ENCODE measurements at places on chromosomes 6 and 20. TPM values are rescaled to one million over a fixed set of nuclear protein-coding genes. Genes with fewer than 3 reads are reported as not detected.
A peak's percentile ranks its signal among the peaks of the same experiment; 100 is the strongest.

DNA sequence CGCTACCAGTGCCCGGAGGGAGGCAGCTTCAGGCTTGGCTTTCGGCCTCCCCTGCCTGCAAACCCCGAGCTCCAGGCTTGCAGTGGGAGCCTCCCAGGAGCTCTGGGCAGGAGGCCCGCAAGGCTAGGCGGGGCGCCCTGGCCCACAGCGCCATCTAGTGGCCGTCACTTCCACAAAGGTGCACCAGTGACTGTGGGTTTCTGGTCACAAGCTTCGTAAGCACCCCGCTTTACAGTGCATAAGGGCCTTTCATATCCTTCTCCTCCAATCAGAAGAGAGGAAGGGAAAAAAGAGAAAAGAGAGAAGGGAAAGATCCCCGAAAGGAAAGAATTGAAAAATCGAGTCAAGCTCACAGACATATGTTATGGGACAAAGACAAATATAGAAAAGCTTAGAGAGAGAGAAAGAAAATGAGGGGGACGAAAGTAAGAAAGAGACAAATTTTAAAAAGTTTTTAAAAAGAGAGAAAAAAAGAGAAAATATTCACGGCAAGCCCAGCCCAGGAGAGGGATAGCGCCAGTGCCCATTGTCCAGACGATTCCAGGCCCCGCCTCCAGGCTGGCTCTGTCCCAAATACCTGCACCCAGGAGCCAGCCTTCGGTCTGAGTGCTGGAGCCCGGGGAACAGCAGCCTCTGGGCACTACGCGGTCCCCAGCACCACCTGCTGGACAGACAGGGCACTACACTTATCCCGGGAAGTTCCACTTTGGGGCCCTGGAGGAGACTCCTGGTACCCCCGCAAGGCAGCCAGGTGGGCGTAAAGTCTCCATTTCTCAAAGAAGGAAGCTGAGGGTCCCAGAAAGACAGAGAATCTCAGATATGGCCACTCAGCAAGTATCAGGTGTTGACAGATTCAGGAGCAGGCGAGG lies 207.1 kb downstream of the PREX1 start:
- peak overlapping the region; percentile 19 for H3K4me3 ChIP-seq
- H3K4me1 ChIP-seq, result no peaks in the 10 kb centered on the region
- H3K36me3 ChIP-seq, result no peaks in the 10 kb centered on the region
- H3K27ac ChIP-seq, result no peak overlapping the region
- peak; percentile 47 for DNase-seq

DNA sequence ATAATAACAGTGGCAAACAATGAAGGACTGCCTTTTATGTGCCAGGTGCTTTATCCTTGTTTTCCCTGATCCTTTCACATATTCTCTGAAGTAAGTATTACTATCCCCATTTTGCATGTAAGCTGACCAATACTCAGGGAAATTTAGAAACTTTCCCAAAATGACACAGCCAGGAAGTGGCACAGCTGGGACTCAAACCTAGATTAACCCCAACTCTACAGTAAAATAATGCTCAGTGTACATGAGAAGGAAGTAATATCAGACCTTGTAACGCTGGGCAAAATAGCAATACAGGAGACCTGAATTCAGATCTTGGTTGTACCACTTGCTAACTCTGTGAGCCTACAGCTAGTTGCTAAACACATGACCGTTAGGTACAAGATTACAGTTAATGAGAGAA lies 26.8 kb upstream of the NRSN1 start:
- no peak overlapping the region for H3K27ac ChIP-seq
- no peak for DNase-seq
- H3K27me3 ChIP-seq, result no peaks in the 10 kb centered on the region
- no peak overlapping the region for H3K4me3 ChIP-seq

GRCh38 chr6:10534419-10534762 lies 13.2 kb downstream of the GCNT2 start:
- H3K4me1 ChIP-seq, result peaks cover 2% of the 10 kb centered on the region
- peaks cover 5% of the 10 kb centered on the region for H3K27me3 ChIP-seq
- no peak overlapping the region for H3K4me3 ChIP-seq
- no peak for DNase-seq

- H3K36me3 ChIP-seq, result no peaks in the 10 kb centered on the region
- no peaks in the 10 kb centered on the region for H3K27me3 ChIP-seq
- H3K27ac ChIP-seq, result no peak overlapping the region
- H3K4me1 ChIP-seq, result no peaks in the 10 kb centered on the region
Observed at GRCh38 chr6:167872538-167873210, 46.0 kb downstream of the AFDN start.

- H3K4me1 ChIP-seq, result no peaks in the 10 kb centered on the region
- DNase-seq, result no peak
- H3K27me3 ChIP-seq, result no peaks in the 10 kb centered on the region
- no peaks in the 10 kb centered on the region for H3K36me3 ChIP-seq
- H3K4me3 ChIP-seq, result no peak overlapping the region
Observed at GRCh38 chr6:53691667-53692133, 26.1 kb upstream of the KLHL31 start.

DNA sequence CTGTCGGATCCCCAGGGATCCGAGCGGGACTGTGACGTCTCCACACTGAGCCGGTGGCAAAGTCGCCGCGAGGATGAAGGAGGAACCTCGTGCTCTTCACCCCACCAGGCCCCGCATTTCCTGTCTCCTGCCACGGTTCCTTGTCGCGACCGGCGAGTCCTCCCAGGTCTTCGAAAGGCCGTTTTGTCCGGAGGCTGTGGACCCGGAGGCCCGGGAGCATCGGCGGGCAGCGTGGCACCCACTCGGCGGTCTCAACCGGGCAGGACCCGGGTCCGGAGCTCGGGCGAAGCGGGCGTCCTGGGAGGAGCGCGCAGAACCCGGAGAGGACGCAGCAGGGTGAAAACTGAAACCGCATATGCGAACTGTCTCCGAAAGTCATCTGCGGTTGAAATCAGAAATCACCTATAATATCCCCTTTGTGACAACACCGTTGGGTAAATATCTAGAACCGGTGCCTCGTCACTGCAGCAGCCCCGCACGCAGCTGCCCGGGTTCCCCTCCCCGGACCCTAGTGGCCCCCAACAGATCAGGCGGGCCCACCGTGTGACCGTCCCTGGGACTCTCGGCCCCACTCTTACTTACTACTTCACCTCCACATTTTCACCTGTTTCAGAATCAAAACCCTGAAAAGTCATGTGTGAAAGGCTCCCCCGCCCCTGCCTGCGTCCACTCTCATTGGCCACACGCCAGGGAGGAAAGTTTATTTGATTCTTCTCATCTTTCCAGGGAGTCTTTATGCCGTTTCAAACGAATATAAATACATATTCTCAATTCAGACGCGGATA lies 3.1 kb upstream of the ULBP2 start:
- peak overlapping the region; percentile 45 for H3K4me3 ChIP-seq
- H3K4me1 ChIP-seq, result peaks cover 42% of the 10 kb centered on the region
- H3K27ac ChIP-seq, result no peak overlapping the region
- DNase-seq, result peak; percentile 45
- no peaks in the 10 kb centered on the region for H3K36me3 ChIP-seq
- H3K27me3 ChIP-seq, result peaks cover 75% of the 10 kb centered on the region

DNA sequence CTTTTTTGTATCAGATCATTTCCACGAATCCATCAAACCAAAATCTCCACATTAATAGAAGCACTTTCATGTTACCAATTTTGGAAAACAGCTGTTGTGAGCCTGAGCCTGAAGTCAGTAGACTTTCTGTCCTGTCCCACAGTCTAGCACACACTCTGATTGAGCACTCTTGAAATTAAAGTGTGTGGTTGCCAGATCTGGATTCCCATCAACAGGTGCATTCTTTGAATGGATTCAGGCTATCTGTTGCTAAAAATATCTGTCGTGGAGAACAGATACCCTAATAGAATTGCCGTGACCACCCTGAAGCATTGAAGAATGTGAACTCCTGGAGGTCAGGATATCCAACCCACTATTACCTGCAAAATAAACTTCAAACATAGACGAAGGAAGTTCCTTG lies 73.3 kb downstream of the TFAP2A start:
- H3K4me1 ChIP-seq, result no peaks in the 10 kb centered on the region
- no peak overlapping the region for H3K27ac ChIP-seq
- no peaks in the 10 kb centered on the region for H3K36me3 ChIP-seq
- no peak for DNase-seq
- H3K27me3 ChIP-seq, result no peaks in the 10 kb centered on the region
- H3K4me3 ChIP-seq, result no peak overlapping the region

DNA sequence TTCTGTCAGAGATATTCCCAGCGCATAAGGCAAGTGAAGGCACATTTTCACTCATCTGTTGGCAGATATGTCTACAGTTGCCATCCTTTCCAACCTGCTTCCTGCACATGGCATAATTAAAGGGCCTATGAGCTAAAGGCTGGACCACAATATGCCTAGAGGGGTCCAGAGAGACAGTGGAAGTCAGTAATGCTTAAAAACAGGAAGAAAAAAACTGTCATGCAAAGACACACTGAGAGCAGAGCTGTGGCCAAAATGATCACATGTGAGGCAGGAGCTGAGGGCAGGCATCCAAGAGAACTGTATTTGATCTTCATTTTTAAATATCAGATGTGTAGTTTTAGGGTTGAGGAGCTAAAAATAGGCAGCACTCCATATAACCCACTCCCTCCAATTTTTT lies 125.0 kb upstream of the BACH2 start:
- H3K27ac ChIP-seq, result no peak overlapping the region
- H3K4me1 ChIP-seq, result no peaks in the 10 kb centered on the region
- no peaks in the 10 kb centered on the region for H3K36me3 ChIP-seq
- no peak overlapping the region for H3K4me3 ChIP-seq
- no peak for DNase-seq
- no peaks in the 10 kb centered on the region for H3K27me3 ChIP-seq

SNX5 gene
- 56.7 TPM for total RNA-seq

- H3K4me3 ChIP-seq, result no peak overlapping the region
- H3K27me3 ChIP-seq, result peaks cover 13% of the 10 kb centered on the region
- no peaks in the 10 kb centered on the region for H3K36me3 ChIP-seq
- no peak overlapping the region for H3K27ac ChIP-seq
- no peak for DNase-seq
- H3K4me1 ChIP-seq, result peaks cover 3% of the 10 kb centered on the region
Observed at GRCh38 chr20:63775096-63775978, 35.8 kb downstream of the SLC2A4RG start.

GRCh38 chr6:106733386-106733785 lies 104.0 kb downstream of the QRSL1 start:
- H3K4me3 ChIP-seq, result no peak overlapping the region
- no peak overlapping the region for H3K27ac ChIP-seq
- DNase-seq, result no peak
- no peaks in the 10 kb centered on the region for H3K36me3 ChIP-seq
- H3K4me1 ChIP-seq, result no peaks in the 10 kb centered on the region

C6orf118 gene
- not detected for total RNA-seq

DNA sequence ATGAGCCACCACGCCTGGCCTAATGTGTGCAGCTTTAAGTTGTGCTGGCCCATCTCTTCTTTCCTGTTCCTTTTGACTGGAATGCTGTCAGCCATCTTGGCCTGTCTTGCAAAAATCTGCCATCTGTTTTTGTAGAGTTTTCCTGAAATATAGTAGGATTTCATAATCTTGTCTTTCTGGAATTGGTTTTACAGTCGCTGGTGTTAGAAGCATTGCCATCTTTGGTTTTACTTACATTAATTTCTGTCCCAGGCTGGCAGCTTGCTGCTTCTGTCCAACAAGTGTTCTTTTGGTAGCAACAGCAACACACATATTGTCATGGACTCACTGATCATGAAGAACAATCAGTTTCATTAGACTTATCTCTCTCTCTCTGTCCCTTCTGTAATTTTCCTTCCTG lies 29.1 kb upstream of the TULP1 start:
- H3K4me1 ChIP-seq, result peaks cover 3% of the 10 kb centered on the region
- no peak overlapping the region for H3K27ac ChIP-seq
- H3K36me3 ChIP-seq, result no peaks in the 10 kb centered on the region
- H3K4me3 ChIP-seq, result no peak overlapping the region
- no peak for DNase-seq

GRCh38 chr20:10893321-10893720 lies 219.5 kb upstream of the JAG1 start:
- H3K4me1 ChIP-seq, result no peaks in the 10 kb centered on the region
- no peak for DNase-seq
- H3K27ac ChIP-seq, result no peak overlapping the region
- H3K27me3 ChIP-seq, result no peaks in the 10 kb centered on the region

DNA sequence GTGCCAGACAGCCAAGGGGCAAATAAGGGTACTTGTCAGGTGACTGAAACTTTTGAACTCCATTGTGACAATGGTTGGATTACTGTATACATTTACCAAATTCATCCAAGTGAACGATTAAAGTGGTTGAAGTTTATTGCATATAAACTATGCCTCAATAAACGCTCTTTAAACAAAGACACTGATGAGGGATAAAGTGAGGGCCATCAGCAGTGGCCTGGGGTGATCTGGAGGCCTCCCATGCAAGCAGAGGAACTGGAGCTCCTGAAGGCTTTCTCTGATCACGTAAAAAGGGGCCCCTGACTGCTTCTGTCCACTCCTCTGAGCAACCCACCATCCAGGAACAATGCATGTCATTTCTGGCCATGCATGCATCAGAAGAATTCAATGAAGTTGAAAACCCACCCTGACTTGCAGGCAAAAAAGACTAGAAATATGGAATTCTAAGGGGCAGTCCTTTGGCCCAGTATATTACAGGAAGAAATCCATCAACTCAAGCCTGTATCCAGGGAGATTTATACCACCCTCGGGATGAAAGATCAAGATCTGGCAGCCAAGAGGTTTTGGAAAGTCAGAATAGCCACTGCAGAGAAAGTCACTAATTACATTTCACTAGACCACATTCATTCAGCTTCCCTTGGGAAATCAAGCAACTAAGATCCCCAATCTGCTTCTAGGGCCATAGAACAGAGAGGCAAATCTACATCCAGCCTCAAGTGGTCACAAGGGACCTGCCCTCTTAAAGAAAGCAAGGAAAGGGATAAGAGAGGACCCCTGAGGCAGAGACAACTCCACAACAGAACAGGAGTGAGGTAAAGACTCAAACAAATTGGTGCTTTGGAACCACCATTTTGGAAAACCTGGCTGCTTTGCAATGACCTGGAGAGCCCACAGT lies 31.7 kb upstream of the RAB22A start:
- H3K4me3 ChIP-seq, result no peak overlapping the region
- no peaks in the 10 kb centered on the region for H3K4me1 ChIP-seq
- DNase-seq, result no peak
- H3K27me3 ChIP-seq, result no peaks in the 10 kb centered on the region
- H3K27ac ChIP-seq, result no peak overlapping the region

VNN1 gene
- not detected for total RNA-seq

PRKN gene
- 3.6 TPM for total RNA-seq

DNA sequence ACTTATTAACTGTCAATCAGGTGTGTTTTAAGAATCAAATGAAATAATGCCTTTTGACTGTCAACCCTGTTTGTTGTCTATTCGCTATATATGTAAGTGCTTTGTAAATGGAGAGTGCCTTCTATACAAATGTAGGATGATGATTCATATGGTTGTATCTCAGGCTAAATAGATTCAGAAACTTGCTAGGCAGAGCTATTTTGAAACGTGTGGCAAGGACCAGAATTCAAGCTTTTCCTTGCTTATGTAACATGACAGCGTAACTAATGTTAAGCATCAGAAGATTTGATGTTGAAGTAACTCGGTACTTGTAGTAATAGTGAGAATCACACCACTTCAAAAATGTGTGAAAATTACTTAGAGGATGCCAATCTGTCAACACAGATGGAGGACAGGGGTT lies 3.4 kb downstream of the OGFRL1 start:
- no peak overlapping the region for H3K27ac ChIP-seq
- H3K36me3 ChIP-seq, result peaks cover 24% of the 10 kb centered on the region
- no peak for DNase-seq

LRRC1 gene
- 2.9 TPM for total RNA-seq

GRCh38 chr6:25842526-25842925 lies 10.7 kb upstream of the SLC17A1 start:
- DNase-seq, result no peak
- no peaks in the 10 kb centered on the region for H3K4me1 ChIP-seq
- no peaks in the 10 kb centered on the region for H3K36me3 ChIP-seq
- no peak overlapping the region for H3K27ac ChIP-seq
- H3K4me3 ChIP-seq, result no peak overlapping the region
- H3K27me3 ChIP-seq, result no peaks in the 10 kb centered on the region
